Anterior cingulate cortex (tissue), 58 donors: ENCODE measurements at places on chromosomes 7 and 10.

- no peak for DNase-seq
Observed at GRCh38 chr10:118712930-118713634, 41.7 kb downstream of the CACUL1 start.

- DNase-seq: no peak
Observed at GRCh38 chr7:50397320-50397970, 52.7 kb downstream of the FIGNL1 start.

DNA sequence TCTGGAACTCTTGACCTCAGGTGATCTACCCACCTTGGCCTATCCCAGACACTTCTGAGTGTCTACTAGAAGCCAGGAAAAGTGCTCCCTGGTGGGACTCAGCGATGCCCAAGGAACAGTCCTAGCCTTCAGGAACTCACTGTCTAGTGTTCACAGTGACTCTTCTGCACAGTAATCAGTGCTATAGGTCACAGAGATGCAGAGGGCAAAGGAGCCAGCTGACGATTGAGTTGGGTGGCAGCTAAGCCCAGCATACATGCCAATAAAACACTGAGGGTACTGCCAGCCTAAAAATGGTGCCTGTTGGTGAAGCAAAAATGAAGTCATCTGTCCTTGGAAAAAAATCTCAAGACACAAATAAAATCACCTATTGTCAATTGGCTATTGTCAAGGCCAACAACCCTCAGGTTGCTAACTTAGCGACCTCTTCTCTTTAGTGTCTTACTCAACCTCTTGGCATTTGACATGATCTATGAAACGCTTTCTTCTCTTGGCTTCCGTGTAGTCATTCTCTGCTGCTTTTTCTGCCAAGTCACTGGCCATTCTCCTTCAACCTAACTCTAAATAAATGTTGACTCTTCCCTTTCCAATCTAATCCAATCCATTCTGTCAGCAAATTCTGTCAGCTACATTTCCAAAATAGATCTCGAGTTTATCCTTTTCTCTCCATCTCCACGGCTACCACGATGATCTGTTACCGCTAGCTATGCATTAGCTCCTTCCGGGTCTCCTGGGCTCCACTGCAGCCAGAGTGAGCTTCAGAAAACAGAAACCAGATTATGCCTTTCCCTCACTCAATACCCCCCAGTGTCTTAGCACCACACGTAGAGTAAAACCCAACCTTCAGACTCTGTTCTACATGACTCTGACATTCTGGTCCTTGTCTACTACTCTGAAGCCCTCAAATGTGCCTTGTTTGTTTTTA, 99.2 kb downstream of the ATXN7L1 start:
- no peak for DNase-seq

DNA sequence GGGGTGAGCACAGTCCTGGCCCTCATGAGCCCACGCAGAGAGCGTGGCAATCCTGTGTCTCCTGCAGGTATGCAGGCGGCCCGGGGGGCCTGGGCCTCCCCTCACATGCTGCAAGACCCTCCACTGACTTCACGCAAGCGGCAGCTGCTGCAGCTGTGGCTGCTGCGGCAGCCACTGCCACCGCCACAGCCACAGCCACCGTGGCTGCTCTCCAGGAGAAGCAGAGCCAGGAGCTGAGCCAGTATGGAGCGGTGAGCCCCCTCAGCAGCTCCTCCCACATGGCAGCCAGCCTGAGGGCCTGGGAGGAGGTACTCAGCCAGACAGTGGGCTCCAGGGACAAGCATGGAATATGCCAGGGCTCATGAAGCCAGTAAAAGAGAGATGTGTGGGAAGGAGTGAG, 8.7 kb downstream of the ZMIZ2 start:
- peak; percentile 20 for DNase-seq
